ENCODE measurements at places on chromosomes 16 and 17.

DNA sequence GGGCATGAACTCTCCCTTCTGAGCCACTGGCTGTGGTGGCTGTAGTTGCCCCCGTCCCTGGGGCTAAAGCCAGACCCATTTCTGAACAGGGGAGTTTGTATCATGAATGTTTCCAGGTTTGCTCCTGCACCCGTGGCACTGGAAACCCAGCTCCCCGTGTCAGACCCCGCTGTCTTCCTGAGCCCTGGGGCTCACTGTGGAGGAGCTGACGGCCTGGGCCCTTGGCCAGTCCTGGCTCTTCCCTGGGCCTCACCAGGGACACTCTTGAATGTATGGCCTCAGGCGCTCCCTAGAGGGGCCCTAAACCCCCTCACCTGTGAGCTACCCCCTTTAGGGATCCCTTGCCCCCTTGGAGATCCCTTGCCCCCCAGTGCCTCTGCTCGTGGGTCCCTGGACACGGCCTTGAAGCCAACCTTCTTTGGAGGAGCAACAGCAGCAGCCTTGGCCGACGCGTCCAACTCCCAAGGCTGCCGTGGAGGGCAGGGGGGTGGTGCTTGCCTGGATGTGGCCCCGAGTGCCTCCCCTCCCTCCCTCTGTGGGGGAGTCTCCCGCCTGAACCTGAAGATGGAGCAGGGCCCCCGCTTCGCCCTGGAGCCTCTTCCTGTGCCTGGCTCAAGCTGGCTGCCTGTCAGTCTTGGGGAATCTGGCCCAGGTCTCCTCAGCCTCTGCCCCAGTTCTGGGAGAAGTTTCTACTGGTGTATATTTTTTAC, 15.9 kb downstream of the CASKIN2 start:
- no peak for DNase-seq

- no peak for DNase-seq
Observed at GRCh38 chr16:83652943-83653342, 154.8 kb upstream of the HSBP1 start.

DNA sequence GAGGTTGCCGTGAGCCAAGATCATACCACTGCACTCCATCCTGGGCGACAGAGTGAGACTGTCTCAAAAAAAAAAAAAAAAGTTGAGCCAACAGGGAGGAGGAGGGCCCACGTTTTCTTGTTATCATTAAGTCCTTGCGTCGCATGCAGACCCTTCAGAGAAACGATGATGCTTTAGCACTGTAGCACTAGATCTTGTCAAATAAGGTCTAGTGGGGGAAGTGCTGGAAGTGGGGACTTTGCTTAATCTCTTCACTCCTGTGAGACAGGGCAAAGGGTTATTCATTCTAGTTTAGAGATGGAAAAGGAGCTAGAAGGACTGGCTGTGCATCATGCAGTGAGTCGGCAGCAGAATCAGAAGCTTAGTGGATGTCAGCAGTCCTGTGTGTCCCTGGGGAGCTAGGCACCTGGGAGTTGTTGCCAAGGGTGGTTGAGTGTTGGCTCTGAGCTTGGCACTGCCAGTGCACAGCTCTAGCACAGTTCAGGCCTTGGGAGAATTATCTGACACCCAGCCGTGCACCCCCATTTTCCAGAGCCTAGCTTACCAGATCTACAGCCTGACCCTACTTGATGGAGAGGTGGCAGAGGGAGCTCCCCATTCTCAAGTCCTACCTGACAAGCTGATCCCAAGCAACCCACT, 33.4 kb upstream of the TBX2 start:
- DNase-seq = no peak

DNA sequence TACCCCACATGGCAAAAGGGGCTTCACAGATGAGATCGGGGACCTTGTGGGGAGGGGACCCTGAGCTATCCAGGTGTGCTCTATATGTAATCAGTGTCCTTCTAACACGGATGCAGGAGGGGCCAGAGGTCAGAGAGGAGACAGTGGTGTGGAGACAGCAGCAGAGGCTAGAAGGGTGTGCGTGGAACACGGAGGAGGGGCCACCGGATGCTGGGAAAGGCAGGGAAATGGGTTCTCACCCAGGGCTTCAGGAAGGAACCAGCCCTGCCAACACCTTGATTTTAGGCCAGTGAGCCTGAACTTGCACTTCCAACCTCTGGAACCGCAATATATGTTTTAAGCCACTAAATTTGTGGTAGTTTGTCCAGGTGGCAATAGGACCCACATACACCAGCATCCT, 4.6 kb upstream of the SLC38A8 start:
- DNase-seq = no peak

DNA sequence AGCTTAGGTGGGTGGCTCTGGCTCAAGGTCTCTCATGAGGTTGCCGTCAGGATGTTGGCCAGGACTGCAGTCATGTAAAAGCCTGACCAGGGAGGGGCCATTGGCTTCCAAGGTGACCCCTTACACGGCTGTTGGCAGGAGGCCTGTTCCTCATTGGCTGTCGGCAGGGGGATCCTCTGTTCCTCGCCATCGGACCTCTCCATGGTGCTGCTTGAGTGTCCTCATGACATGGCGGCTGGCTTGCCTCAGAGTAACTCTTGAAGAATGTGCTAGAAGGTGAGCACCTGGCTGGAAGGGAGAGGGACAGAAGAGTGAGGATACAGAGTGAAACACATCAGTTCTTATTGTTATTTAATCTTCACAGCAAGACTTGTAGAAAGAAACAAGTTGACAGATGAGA, 4.7 kb upstream of the RPRML start:
- no peak for DNase-seq

GRCh38 chr17:17795296-17795695, 41.5 kb downstream of the SREBF1 start:
- no peak for DNase-seq

GRCh38 chr17:72183194-72183685, 62.4 kb downstream of the SOX9 start:
- no peak for DNase-seq

DNA sequence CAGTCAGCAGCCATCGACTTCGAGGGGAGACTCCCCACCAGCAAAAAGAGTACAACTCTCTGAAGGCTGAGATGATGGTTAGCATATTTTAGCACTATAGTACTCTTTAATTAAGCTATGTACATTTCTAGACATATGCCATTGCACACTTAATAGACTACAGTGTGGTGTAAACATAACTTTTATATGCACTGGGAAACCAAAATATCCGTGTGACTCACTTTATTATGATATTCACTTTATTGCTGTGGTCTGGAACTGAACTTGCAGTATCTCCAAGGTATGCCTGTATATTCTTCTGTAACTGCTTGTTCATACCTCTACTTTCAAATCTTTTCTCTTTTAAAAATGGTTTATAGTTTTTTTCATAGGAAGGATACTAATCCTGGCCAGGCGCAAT, 11.0 kb upstream of the NXPH3 start:
- no peak for DNase-seq

DNA sequence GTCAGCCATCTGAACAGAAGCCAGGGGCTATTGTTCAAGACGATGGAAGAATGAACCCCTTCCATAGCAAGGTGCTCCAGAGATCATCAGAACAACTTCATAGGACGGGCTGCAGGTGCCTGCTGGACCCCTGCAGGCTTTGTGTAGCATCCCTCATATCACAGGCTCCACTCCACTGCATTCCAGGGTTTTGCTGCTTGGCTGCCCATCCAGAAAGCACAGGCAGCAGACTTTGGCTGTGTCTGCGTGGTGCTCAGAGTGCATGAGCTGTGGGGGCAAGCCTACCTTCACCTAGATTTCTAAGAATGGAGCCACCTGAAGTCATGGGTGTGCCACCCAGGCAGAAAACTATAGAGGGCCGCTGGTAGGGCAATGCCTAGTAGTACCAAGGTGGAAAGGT, 93.9 kb upstream of the NLRP1 start:
- DNase-seq = no peak

GRCh38 chr16:24972608-24973220, 42.5 kb downstream of the ARHGAP17 start:
- no peak for DNase-seq

- DNase-seq = no peak
Observed at GRCh38 chr16:81127051-81127450, 30.9 kb upstream of the GCSH start.

DNA sequence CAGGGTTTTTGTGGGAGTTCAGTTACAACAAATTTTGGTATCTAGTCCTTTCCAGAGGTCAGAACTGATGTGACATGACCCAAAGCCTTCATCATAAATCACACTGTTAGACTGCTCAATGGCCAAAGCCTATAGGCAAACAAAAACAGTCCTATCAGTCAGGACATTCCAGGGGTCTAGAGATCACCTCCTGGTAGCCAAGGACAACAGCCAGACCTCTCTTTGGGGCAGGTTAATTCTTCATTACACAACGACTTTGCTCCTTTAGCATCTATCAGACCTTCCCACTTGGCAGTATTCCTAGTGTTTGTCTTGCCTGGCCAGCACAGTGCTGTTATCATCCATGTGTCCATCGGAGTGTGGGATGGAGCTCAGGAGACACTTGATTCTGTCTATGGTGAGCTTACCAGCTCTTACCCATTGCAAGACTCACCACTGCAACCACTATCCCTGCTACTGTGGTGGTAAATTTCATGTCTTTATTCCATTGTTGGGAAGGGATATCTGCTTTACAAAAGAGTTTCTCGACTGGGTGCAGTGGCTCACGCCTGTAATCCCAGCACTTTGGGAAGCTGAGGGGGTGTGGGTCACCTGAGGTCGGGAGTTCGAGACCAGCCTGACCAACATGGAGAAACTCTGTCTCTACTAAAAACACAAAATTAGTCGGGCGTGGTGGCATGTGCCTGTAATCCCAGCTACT, 95.5 kb upstream of the DHX40 start:
- DNase-seq = no peak

DNA sequence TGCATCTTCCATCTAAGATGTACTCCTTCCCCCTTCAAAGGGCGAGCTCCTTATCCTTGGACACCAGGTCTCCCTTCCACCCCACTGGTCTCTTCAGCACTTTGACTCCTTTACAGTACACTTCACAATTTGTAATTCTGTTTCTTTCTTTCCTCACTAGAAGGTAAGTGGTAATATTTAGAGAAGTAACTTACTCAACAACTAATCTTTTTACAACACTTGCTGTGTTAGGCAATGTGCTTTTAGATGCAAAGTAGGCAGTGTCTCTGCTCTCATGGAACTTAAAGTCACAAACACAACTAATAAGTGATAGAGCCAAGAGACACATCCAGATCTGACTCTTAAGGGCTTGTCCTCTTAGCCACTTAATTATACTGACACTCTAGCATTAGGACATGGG, 6.4 kb downstream of the SIAH1 start:
- DNase-seq = no peak

DNA sequence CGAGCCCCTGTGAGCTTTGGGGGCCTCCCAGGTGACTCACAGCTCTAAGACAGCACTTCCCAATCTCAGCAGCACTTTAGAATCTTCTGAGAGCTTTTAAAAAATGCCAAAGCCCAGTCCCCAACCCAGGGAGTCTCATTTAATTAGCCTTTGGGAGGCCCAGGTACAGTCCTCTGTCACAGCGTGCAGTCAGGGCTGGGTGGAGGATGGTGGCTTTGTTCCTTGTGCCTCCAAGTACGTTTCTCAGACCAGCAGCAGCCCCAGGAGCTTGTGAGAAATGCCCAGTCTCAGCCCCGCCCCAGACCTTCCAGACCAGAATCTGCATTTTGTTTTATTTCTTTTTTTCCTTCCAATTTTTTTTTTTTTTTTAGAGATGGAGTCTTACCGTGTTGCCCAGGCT, 27.4 kb upstream of the CMIP start:
- DNase-seq = no peak

DNA sequence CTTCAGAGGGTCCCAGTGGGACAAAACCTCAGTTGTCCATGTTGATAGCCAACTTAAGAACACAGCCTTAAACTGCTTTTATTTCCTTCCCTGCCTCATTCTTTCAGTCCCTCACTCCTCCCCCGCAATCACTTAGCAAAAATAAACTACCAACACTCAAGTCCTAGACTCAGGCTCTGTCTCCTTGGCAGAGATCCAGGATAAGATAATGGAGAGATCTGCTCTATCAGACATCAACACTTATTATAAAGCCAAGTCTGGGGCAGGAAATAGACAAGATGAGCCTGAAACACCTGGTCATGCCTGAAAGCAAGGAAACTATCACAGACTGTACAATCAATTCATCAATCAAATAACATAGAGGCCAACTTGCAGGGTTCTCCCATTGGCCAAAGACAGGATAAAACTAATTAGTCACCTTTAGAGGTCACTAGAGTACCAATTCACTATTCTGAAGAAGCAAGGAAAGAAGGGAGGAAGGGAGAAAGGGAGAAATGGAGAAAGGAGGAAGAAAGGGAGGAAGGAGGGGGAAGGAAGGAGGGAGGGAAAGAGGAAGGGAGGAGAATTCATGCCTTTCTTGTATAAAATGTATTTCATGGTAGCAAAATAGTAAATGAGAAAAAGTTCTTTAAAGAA, 15.7 kb downstream of the HYDIN start:
- no peak for DNase-seq

All from HEK293T (cell line).